ENCODE measurements at places on chromosomes 5 and 9. TPM values are rescaled to one million over a fixed set of nuclear protein-coding genes. Genes with fewer than 3 reads are reported as not detected.

- no peak for DNase-seq
Measured at GRCh38 chr5:154059583-154059982, 20.8 kb downstream of the MFAP3 start.

DNA sequence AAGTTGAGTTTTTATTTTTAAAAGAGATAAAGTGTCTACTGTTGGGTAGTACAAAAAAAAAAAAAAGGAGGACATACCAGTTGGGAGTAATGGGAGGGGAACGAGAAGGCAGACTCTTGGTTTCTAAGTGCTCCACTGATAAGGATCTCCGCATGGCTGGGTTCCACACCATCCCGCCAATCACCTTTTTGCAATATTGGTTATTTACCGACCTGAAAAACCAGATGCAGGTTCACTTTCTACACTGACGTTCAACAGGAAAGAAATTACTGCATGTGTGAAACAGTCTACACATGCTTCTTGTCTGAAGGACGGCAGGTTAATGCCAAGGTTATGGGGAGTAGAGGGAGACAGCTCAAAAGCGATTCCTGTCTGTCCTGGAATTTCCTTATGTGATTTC, 75.5 kb downstream of the PTPN3 start:
- no peak for DNase-seq

DNA sequence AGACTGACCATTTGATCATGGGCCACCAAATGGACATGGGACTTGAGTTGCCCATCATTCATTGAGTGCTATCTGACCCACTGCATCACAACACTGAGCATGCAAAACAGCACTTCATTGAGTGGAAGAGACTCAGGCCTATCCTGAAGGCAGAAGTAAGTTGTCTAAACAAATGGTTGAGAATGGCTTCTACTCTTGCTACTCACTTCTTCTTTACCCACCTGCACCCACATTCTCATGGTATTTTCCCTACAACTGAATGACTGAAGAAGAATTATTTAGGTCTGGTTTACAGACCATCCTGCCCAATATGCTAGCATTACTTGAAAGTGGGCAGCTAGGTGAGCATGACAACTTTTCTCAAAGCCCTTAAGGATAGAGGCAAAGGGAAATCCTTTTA, 41.0 kb upstream of the PIP5K1B start:
- no peak for DNase-seq

GRCh38 chr5:179184521-179185050, 124.4 kb downstream of the ZNF354C start:
- no peak for DNase-seq

- DNase-seq: no peak
Measured at GRCh38 chr5:139027150-139027549, 152.0 kb upstream of the LRRTM2 start.

DNA sequence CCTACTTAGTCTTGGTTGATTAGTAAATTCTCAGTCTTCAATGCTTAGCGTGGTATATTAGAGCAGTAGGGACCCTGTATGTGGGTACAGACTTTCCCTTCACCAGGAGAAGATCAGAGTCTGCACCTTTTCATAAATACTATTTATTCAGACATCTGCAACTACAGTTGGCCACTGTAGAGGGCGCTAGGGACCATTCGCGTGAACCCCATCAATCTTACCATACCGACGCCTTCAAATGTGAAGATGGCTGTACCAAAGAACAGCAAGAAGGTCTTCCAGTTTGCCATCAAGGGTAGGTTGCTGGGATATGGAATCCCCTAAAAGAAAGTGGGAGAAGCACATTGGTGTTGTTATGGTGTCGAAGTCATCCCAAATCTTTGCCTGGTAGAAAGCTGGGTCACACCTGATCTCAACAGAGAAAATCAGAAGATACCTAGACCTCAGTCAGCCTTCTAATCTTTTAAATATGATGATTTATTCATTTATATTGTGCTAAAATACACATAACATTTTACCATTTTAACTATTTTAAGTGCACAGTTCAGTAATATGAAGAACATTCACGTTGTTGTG, 19.1 kb downstream of the SLC36A3 start:
- DNase-seq: no peak

DNA sequence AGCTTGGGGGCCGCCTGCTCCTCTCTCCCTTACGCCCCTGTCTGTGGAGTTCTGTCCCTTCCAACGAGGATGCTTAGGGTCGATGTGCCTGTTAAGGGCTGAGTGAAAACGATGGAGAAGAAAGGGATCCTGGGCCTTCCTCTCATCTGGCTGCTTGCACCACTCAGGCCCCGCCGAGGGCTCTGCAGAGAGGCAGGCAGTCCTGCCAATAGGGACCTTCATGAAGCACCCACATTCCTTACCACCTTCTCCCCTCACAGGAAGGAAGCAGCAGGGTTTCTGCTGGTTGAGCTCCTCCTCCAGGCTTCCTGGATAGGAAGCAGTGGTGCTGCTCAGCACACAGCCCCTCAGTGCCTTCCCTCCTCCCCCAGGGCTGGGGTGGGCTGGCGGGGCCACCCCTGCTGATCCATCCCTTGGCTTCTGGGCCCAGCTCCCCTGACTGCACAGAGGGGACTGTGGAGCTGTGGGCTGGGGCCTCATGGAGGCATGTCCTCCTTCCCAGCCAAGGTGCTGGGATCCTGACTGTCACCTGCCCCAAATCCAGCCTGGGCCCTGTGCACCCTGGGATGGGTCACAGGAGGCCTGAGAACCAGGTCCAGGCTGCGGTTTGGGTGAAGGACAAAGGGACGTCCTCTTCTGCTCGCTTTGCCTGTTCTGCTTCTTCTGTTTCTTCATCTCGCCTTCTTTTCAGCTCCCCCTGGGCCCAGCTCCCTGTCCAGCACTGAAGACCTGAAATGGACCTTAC, 50.5 kb downstream of the AHRR start:
- peak; percentile 36 for DNase-seq

DNA sequence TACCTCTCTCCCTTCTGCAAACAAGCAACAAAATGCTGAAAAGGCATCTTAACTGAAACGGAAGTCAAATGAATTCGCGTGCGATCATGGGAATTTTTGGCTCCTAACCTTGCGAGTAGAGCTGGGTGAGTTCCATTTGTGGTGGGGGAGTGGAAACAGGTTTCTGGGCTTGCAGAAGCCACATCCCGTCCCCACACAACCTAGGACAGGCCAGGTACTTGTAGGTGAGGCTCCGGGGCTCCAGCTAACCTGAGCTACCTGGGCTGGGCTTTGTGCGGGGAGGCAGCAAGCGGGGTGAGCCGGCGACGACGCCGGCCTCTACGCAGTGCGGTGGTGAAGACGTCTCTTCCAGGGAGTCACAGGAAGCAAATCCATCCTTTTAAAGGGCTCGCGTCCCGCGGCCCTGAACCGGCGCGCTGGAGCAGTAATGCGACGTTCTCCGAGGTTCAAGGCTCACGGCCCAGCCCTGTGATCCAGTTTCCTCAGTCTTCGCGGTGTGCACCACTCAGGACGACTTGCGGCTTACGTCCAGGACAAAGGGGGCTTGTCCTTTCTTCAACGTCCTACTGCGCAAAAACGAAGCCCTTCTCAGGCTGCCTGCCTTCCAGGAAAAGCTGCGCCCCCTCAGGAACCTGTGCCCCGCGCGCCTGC, 567 bp upstream of the SPIN1 start:
- DNase-seq: peak; percentile 73

GRCh38 chr9:123336449-123336848, 19.5 kb upstream of the CRB2 start:
- no peak for DNase-seq

DNA sequence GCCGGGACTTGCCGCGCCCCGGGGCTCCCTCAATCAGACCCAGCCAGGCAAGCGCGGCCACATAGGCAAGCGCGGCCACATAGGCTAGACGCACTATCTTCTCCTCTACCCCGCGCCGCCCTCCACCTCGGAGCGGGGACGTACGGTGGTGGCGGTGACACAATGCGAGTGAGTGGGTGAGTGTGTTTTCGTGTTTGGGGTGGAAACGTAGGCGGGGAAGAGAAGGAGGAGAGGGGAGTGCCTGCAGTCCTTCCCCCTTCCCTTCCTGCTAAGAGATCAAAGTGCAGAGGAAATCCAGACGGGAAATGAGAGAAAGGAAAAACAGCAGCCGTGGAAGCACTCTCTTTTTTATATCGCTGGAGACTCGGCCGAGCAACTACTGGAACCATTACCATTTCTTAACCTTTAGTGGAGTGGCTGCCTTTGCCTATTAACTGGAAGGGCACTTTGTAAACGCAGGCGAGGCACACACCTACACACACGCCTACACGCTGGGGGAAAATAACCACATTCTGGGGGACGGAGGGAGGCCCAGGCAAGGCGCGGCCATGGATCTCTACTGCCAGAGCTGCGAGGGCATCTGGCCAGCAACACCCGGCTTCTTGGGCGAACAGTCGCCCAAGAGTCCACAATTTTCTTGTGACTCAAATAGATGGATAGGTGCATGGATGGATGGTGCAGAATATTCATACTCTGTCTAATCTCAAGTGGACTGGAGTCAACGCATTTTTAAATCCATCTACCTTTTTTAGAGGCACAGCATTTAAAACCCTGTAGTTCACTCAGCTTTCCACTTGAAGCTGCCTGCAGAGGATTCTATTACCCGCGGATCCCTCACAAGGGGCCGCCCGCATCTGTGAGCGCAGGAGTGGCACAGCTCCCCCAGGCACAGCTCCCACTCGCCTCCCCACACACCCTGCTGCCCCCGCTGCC, 2.1 kb downstream of the EDIL3 start:
- DNase-seq: peak; percentile 64

DNA sequence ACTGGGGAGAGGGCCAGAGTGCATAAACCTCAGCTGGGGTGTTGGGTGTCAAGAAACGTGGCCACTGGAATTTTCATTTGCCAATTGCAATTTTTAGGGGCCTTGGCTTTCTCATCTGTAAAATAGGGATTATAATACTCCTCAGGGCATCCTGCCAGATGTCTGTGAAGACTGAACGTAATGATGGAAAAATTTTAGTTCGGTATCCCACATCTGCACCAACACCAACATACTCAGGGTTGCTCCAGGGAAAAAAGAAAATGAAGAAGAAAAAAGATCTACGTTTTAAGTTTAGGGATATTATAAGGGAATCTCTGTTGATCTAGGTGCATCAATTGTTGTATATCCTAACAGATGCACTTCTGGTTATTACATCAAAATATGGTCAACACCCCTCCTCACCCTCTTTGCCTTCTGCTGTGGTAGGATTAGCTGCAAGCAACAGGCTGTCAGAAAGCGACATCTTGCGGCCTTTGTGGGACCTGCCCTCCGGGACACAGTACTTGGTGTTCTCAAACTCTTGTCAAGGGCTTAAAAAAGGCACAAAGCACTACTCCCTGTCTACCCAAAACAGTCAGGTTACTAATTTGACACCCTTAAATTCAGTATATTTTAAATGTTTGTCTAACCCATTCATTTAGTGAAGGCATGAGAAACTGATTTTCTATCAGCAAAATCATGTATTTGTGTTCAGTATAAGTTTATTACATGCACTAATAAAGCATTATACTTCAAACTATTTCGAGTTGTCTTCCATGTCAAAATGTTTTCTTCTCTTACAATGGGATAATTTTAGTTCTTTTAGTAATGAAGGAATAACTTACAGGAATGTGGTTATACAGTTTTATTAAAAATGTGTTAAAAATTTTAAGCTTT, 8.3 kb upstream of the TBC1D2 start:
- DNase-seq: peak; percentile 91

DNA sequence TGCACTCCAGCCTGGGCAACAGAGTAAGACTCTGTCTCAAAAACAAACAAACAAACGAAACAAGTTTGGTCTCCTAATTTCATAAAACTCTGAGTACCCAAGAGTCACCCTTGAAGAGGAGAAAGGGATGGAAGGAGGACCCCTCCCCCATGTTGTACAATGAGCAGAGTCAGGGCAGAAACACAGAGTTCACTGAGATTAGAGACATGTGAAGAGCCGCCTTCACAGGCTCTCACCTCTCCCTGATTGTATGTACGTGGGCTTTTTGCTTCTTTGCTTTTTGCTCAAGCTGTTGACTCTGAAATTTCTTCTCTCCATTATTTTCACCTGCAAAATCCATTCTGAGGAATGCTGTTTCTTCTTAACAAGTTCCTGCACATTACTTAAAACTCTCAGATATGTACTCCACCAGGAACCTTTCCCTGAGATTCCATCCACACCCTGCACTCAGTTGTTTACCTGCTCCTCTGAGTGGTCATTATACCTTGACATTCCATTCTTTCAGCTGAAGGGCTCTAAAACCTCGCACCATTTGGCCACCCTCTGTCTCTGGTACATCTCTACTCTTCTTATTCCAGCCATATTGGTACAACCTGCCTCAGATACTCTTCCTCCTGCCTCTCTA, 44.4 kb upstream of the ABCA1 start:
- no peak for DNase-seq

DNA sequence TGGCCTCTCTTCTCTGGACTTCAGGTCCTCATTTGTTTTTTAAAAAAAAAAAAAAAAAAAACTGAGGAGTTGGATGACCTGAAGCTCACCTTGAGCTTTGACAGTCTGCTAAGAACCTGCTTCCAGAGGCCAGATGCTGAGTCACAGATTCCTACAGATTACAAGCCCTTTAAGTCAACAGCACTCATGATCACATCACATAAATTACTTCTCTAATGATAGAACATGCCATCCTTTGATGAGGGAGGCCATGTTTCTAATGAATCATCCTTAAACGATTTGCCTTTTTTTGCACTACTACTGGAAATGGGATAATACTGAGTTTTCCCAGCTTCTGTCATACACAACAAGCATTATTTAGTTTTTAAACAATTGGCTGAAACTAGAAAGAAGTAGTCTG, 34.2 kb upstream of the MYOT start:
- no peak for DNase-seq

DNA sequence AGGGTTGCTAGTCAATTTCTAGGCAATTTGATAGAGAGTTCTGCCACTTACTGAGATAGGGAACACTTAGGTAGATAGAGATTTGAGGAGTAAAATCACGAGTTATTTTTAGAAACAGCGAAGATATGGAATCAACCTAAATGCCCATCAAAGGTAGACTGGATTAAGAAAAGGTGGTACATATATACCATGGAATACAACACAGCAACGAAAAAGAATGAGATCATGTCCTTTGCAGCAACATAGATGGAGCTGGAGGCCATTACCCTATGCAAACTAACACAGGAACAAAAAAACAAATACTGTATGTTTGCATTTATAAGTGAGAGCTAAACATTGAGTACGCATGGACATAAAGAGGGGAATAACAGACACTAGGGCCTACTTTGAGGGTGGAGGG, 9.7 kb downstream of the ELL2 start:
- no peak for DNase-seq

PDE6A gene
- total RNA-seq: not detected

ZNF883 gene
- total RNA-seq: 3.6 TPM

GABRA1 gene
- total RNA-seq: not detected

ARSI gene
- 6.3 TPM for total RNA-seq

FAM78A gene
- total RNA-seq: 4.2 TPM

PKD2L2 gene
- total RNA-seq: not detected

MYMK gene
- total RNA-seq: not detected

UNC5A gene
- not detected for total RNA-seq

PRKAA1 gene
- total RNA-seq: 78.4 TPM

LHX3 gene
- total RNA-seq: not detected

LARP1 gene
- 157 TPM for total RNA-seq

ATG10 gene
- total RNA-seq: 7.3 TPM

Measured in sciatic nerve (tissue), 2 donors.